Colonic mucosa (tissue), 4 donors: ENCODE measurements at places on chromosomes 16 and 17.

DNA sequence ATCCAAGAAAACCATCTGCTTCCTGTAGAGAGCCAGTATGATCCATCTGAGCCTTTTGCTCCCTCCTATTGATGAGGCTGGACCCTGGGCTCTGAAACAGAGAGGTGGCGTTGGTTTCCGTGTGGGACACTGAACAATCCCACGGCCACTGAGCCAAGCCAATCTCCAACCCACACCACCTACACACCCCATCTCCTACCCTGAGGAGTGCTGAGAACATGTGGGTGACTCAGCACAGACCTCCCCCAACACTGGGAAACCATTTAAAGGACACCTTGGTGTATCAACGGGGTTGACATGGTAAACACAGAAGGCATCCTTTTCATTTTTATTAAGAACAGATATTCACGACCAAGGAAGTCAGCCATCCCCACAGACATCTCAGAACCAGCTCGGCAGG lies 332.1 kb downstream of the SLC39A11 start:
- no peak for DNase-seq

GRCh38 chr17:10745231-10745630 lies 15.4 kb upstream of the TMEM220 start:
- DNase-seq, result no peak

GRCh38 chr17:81050645-81051625 lies 16.0 kb downstream of the BAIAP2 start:
- DNase-seq, result no peak

DNA sequence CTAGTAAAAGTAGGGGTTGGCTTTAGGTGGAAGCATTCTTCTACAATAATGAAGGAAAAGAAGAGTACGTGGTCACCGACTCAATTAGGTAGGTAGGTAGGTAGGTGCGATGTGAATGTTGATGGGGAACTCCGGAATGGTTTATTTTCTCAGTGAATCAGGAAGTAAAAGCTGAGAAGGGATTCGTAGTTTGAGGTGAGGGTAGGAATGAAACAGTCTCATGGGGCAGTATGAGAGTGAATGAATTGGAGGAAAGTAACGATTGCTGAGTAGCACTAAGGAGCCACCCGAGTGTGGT lies 13.9 kb downstream of the PER1 start:
- DNase-seq, result no peak

DNA sequence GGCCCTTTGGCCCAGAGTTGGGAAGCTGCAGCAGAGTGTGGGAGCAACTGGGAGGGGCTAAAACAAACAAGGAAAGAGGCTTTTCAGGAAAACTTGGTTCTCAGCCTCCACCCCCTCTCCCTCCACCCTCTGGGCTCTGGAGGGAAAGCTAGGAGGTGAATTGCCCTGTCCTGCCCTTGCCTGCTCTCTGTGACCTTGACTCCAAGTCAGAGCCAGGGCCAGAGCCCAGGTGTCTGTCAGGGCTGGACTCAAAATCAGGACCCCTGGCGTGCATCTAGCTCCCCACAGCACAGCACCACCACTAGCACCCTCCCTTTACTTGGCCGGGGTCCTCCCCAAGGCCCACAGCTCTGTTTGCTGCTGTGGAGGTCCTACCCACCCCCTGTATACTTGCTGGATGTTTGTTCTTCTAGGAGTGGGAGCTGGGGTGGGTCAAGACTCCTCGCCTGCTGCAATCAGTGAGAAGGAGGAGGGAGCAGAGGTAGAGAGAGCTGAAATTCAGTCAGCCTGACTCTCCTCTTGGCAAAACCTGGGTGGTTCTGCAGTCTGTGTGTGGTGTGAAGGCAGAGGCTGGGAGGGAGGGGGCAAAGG lies 2.8 kb upstream of the NR1D1 start:
- DNase-seq, result peak; percentile 85

GRCh38 chr16:66107661-66108060 lies 258.8 kb upstream of the CDH5 start:
- DNase-seq, result no peak

DNA sequence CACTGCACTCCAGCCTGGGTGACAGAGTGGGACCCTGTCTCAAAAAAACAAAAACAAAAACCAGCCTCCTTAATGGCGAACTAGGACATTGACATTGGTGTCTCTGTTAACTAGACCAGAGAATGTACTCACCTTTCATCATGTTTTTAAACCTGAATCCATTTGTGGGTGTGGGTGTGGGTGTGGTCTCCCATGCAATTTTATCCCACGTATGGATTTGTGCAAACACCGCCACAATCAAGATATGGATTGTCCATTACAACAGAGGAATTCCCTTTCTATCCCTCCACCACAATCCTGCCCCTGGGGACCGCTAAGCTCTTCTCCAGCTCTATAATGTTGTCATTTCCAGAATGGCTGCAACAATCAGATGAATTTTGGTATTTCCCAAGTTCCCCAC lies 49.9 kb downstream of the DNAH17 start:
- no peak for DNase-seq

- no peak for DNase-seq
Observed at GRCh38 chr17:18176176-18176575, 7.5 kb upstream of the ALKBH5 start.

DNA sequence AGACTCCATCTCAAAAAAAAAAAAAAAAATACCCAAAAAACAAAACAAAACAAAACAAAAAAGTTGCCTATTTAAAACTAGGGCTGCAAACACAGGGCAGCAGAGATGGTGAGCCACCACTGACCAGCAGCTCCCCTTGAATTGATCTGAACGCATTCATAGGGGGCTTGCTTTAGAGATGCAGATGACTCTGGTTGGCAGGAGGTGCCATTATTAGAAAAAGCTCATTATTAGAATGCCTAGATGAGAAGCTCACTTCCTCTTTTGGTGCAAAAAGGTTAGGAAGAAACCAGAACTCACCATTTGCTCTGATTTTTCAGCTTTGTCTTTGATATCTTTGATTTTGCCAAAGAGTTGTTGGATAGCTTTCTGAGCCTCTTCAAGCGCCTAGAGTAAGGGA lies 53.1 kb downstream of the VPS53 start:
- no peak for DNase-seq

- peak; percentile 49 for DNase-seq
Observed at GRCh38 chr16:66524601-66525164, 25.2 kb downstream of the TK2 start.

DNA sequence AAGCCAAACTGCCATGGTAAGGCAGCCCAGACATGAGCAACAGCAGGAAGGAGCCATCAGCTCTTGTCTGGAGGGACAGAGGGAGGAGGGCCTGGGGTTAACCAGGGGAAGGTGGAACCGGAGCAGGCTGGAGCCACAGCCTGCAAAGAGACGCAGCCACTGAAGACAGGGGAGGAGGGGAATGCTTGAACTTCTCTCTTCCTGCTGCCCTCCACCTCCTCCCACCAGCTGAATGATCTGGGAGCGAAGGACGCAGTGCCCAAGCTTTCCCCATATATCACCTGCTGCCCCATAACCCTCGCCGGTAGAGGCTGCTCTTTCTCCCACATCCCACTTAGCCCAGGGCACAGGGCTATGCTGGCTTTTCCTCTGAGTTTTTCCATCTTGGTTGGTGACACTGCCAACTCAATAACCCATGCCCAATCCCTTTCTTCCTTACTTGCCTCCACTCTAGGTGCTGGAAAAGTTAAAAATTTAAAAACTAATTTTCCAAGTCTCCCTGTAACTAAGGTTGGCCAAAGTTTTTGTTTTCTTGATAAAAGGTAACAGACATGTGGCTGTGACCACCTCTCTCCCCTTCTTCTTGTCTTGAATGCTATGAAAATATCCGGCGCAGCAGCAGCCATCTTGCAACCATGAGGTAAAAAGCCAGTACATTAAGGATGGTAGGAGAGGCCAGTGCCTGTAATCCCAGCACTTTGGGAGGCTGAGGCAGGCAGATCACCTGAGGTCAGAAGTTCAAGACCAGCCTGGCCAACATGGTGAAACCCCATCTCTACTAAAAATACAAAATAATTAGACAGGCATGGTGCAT lies 21.8 kb upstream of the CACNG4 start:
- DNase-seq, result no peak

- peak; percentile 77 for DNase-seq
Observed at GRCh38 chr17:83103200-83103942, 24.0 kb downstream of the METRNL start.

- peak; percentile 81 for DNase-seq
Observed at GRCh38 chr17:65750631-65751115, 189.2 kb upstream of the AXIN2 start.

GRCh38 chr17:44941712-44942331 lies 5.8 kb downstream of the KIF18B start:
- no peak for DNase-seq

DNA sequence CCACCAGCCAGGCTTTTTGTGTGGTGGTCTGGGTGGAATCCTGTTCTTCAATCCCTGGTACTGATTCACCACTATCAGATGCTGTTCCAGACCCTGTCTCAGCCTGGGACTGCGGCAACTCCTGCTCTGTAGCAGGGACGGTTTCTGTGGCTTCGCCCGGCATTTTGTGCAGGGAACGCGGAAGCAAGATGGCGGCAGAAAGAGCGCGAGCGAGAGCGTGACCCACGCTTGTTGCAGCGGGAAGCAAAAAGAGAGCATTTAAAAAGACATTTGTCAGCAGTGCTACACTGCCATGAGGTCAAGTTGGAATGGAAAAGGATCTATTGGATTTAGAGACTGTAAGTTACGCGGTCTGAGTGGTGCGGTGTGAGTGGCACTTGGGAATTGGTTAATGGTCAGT lies at the start of gene NACA2:
Gene NACA2 (minus strand): TSS at position 202 of the 400 bp plus-strand sequence. CDS start 39 bp downstream, at position 163.
- DNase-seq, result no peak

DNA sequence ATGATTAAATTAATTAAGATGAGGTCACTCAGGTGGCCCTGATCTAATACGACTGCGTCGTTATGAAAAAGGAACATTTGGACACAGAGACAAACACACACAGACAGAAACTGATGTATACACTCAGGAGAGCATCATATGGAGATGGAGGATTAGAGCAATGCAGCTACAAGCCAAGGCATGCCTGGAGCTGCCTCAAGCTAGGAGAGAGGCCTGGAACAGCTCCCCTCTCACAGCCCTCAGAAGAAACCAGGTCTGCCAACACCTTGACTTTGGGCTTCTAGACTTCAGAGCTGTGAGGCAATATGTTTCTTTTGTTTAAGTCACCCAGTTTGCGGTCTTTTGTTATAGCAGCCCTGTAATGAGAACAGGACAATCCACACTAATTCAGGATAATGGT lies 318.9 kb downstream of the HS3ST3B1 start:
- no peak for DNase-seq

DNA sequence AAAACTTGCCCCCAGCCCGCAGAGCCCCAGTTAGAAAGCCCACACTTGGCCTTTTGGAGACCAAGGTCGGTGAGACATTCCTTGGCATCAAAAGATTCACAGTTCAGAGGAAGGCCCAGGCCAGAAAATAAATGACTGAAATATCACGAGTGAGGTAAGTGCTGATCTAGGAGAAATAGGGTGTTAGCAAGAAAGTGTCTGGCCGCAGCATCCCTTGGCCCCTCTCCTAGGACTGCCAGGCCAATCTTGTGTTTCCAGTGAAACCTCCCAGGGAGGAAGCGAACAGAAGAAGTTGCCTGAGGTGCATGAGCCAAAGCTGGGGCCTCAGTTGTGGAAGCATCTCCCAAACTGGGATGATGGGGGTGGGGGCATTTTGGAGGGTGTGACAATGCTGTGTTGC lies 22.5 kb upstream of the NSMCE1 start:
- DNase-seq, result no peak

- no peak for DNase-seq
Observed at GRCh38 chr16:78679546-78679945, 580.1 kb downstream of the WWOX start.

DNA sequence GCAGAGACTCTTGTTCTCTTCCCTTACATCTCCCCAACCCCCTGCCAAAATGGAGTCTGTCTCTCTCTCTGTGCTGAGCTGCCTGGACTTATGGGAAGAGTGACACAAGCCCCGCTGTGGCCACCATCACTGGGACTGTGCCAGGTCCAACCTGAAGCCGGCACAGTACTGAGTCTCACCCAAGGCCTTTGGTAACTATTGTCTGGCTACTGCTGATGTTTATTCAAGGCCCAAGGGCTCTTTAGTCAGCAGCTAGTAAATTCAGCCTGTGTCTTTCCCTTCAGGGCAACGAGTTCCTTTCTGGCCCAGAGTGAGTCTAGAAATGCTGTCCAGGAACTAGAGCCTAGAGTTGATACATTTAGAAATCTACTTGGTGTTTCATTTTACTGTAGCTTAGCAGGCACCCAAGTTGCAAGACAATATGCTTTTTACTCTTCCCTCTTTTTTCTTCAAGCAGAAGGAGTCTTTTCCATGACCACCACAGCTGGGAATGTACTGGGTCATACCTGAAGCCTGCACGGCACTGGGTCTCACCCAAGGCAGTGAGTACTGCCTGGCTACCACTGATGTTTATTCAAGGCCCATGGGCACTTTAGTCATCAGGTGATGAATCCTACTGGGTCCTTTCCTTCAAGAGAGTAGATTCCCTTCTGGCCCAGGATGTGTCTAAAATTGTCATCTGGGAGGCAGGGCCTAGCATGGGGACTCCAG lies 17.7 kb downstream of the EFCAB5 start:
- DNase-seq, result no peak

- peak; percentile 37 for DNase-seq
Observed at GRCh38 chr17:30236766-30237165, 1.3 kb upstream of the SLC6A4 start.
